Left renal pelvis (tissue), 4 donors: ENCODE measurements at places on chromosomes 11 and 22. TPM values are rescaled to one million over a fixed set of nuclear protein-coding genes. Genes with fewer than 3 reads are reported as not detected.

GRCh38 chr11:66969584-66970225, 5.4 kb upstream of the C11orf86 start:
- DNase-seq, result no peak

GRCh38 chr11:76062733-76063132, 143.6 kb downstream of the WNT11 start:
- no peak for DNase-seq

DNA sequence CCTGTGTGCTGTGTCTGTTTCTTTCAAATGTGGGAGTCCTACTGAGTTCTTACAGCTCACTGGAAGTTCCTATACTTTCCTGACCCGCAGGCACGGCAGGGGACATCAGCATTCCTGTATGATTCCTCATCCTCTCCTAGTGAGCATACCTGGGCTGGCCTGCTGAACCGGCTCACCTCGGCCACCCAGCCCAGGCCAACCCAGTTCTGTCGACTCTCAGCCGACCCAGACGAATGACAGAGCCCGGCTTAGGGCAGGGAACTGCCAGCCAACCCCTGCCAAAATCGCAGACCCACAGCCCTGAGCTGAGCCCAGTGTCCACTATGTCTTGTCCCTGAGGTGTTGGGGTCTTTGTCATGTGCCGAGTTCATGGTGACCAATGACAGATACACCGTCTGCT, 339.7 kb downstream of the BRD1 start:
- DNase-seq, result no peak

Gene OR4C5
- not detected for polyA plus RNA-seq

Gene CCDC81
- 1.9 TPM for polyA plus RNA-seq

Gene C22orf42
- polyA plus RNA-seq, result not detected
